CD4-positive, alpha-beta T cell treated with Interleukin-10 for 1 hour (primary cell): ENCODE measurements at places on chromosomes 3 and 15.

GRCh38 chr15:101698314-101698713 is 26.0 kb downstream of the TARS3 start:
- DNase-seq = no peak

DNA sequence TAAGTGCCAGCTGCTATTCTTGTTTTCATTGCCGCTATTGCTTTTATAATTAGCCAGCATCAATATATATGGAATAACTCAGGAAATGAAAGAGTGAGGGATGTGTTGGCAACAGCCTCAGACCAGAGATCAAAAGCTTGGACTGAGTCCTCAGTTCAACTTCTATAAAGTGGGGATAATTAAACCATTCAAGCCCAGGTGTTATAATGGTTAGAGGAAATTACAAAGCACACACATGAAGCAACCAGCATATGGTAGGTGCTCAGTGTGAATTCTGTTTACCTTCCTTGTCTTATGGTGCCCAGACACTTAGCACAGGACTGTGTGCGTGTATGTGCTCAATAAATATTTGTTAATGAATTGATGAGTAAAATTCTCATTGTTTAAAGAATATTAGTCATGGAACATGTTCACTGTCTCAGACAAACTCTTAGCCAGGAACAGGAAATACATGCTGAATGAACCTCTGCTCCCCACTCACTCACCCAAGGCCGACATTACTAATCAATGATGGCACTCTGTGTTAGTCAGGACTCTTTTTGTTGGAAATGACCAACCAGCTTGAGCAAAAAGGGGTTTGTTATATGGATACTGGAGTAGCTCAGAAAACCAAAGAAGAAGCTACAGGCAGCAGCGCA is 16.7 kb upstream of the CCDC174 start:
- no peak for DNase-seq

DNA sequence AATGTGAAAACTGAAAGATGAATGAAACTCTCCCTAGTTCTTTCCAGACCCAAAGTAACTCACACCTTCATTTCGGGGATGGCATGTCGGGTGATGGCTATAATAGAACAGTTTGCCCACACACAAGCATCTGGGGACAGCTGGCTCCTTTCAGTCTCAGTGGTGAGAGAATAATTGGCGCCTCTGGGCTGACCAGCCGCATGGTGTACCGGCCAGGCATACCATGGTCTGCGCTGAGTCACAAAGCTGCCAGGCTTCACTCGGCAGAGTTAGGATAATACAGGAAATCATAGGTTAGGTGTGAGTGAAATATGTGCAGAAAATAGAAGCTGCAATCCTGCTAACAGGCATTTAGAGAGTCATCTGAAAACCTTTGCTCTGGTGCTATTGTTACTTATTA is 80.4 kb upstream of the IGF1R start:
- DNase-seq = no peak

GRCh38 chr3:108907194-108907593 is 46.5 kb downstream of the GUCA1C start:
- no peak for DNase-seq

DNA sequence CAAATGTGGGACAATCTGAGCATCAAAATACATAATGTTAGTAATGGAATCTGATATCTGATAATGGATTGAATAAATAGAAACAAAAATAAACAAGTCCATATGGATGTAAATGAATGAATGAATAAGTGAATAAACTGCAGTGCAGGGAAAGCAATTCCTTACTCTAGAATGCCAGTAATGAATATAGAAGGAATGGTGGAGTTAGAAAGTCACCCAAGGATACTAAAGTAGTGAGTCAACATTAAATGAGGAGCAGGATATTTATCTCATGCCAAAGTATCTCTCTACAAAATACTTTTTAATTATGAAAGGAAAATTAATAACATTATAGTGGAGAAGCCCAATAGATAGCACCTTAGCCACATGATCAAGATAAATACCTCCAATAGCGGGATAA is 300.3 kb downstream of the FEZF2 start:
- no peak for DNase-seq

- no peak for DNase-seq
Measured at GRCh38 chr15:60551781-60552161, 72.8 kb upstream of the ICE2 start.

DNA sequence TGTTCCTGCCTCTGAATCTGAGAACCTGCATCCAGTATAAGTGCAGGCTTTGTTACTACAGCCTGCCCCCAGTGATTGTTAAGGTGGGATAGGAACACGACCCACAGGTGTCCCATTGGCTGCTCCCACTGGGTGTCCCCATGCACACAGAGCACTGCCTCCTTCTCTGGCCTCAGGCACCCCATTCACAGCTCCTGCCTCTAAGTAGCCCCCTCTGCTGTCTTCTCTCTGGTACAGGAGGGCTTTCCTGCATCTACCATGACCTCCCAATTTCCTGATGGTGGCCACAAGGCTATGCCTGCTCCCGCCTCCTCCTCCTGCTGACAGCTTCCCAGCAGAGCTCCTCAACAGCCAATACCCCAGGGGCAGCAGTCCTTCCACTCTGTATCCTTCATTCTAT is 238.6 kb upstream of the TMC3 start:
- DNase-seq = no peak

GRCh38 chr3:25428789-25429335 is 799 bp downstream of the RARB start:
- no peak for DNase-seq

GRCh38 chr3:61177450-61177849 is 73.8 kb downstream of the FHIT start:
- no peak for DNase-seq

DNA sequence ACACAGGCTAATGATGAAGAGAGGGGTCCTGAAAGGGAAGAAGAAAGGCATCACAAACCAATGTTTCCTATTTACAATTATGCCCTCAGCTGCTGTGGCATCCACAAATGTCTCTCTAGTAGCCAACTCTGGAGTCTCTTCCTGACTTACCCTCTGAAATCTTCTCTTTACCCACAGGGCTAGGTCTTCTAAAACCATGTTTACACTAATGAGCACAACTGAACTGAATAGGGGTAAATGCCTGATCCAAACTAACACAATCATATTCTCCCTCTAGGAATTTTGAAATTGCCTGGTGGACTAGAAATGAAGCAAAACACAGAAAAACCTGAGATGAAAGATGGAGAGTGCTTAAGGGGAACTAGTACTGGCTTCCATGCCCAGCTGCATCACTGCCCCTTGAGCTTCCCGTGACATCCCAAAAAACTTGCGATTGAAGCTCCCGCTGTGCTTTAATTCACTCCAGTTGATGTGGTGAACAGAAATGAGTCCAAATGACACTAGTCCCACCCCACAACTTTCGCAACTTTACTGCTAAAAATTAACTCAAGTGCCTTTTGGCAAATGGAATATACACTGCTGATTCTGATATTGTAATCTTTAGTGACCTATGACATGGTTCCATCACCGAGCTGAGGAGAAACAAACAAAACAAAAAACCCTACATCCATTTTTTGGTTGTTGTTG is 32.8 kb downstream of the CFAP20DC start:
- DNase-seq = no peak

DNA sequence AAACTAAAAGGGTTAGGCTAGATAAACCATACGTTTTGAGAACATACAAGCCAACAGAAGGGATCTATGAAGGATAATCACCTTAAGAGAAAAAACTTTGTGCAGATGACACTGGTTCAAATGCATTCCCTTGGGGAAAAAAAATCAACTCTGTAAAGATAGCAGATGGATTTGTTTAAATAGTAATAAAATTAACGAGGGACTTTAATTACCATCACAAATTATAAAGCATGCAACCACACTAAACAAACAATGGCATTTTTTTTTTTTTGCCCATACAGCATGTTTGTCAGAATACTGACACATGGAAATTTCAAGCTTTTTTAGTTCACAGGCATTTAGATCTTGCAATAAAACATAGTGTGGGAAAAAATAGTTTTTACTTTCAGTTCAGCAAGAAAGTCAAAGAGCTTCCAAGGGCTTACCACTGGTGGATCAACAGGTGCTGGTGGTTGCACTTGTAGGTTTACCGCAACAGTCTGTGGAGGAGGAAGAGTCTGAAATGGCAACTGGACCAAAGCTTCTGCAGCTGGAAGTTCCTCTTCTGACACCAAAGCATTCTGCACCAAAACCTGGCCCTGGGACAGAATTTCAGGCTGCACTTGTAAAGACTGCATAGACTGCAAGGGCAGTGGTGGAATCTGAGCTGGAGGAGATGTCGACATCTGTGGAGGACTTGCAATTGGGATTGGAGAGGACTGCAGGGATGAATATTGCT is 53.1 kb downstream of the PHC3 start:
- DNase-seq = peak; percentile 6

DNA sequence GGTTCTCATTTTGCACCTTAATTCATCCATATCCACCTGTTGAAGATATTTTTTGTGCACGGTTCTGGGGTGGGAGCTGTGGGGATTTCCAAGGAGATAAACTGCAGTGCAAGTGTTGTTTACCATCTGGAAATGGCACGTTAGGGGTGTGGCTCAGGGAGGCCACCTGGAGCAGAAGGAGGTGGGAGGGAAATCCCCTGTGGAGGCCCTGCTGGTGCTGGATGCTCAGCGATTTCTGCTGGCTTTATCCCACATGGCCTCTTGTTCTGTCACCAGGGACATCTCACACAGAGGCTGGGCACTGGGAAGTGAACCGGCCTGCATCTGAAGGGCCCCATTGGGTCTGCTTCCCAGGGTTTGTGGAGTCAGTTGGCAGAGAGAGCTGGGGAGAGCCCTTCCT is 24.3 kb downstream of the TRPM1 start:
- no peak for DNase-seq

DNA sequence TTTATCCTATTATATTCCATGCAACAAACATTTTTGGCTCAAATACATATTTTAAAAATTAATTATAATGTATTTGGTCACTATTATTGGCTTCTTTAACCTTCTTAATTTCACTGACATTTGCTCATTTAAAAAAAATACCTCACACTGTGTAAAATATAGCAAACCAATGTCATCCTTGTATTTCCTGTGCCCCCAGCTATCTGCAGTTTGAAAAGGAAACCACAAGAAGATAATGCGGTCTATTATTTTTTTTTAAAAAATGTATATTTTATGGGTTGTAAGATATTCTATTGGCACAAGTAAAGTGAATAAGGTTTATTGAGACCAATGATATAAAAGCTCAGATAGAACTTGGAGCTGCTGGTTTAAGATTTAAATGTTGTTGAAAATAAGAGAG is 904.2 kb downstream of the SI start:
- no peak for DNase-seq

DNA sequence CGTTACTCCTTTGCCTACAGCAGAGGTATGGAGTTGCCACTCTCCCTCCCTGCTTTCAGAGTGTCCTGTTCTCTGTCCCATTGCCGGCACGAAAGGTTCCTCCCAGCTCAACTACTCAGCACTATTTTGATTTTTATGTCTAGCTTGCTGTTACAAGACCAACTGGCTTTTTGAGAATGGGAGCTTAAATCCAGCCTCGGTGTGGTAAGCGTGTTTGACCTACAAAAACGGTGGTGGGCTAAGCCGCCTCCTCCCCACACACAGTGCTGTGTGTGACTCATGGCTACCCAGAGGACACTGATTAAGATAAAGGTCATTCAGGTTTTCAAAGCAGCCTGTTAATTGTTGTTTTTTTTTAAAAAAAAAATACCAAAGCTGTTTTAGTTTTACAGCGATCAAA is 64.5 kb downstream of the LRTM1 start:
- no peak for DNase-seq

- DNase-seq = no peak
Measured at GRCh38 chr15:70111203-70112073, 13.7 kb upstream of the TLE3 start.

- no peak for DNase-seq
Measured at GRCh38 chr15:96366526-96366877, 36.0 kb downstream of the NR2F2 start.

GRCh38 chr15:89143503-89144162 is 55.4 kb downstream of the ABHD2 start:
- peak; percentile 14 for DNase-seq

GRCh38 chr3:141602706-141603105 is 115.9 kb downstream of the RASA2 start:
- DNase-seq = no peak

DNA sequence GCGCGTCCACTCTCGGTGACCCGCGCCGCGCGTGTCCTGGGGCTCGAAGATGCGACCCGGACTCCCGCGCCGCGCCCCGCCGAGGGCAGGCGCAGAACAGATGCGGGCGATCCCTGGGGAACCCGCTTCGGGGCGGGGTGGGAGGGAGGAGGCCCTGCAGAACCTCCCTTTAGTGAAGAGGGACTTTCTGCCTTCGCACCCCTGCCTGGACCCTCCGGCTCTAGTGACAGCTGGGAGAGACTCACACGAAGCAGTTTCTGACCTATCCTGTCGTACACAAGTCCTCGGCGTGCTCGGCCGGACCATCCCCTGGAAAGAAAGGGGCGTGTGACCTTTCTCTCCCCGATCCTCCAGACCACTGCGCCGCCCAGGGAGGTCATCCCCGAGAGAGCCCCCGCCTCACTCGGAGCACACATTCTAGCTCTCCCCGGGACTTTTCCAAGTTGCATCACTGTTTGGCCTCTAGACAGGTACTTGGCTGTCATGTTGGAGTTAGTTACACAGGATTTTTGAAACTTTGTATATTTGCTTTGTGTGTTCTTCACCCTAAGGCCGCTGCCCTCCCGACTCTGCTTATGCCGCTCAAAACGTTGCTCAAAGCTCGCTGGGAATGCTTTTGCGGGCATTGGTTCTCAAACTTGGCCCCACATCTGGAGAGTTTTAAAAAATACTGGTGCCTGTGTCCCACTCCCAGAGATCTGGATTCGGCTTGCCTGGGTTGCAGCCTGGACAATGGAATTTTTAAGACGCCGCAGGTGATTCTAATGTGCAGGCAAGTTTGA is 582 bp downstream of the CGNL1 start:
- DNase-seq = no peak

GRCh38 chr3:132034486-132035464 is at the start of gene CPNE4:
Gene CPNE4 (minus strand): TSS chr3:132035014.
- peak; percentile 51 for DNase-seq

DNA sequence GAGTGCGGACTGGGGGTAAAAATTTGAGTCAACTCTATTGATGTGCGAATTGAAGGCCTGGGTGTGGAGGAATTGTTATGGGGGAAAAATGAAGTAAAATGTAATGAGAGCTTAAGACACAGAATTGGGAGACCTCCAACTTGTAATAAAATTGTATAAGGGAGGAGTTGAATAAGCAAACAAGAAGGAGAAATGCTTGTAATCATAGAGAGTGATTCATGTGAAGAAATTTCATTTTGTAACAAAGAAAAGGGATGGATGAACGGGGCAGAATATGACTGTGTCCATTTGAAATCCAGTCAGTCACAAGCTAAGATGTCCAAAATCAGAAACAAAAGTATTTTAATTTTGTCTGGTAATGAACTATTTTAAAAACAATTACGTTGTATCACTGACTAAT is 552.3 kb downstream of the NAALADL2 start:
- DNase-seq = no peak

DNA sequence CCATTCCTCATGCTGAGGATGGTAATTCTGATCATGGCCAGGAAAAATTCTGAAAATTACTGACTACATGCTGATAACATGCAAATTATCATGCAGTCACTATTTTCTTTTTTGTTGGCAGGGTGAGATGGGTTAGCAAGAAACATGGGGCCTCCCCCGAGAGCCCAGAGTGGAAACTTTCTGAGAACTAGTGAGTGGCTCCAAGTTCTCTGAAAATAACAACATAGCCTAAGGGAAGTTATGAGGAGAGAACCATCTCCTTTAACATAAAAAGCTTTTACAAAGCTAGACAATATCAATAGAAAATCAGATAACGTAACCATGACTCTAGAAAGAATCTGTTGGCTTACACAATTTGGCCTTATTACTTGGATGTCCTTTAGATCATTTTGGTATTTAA is 254.2 kb downstream of the PLOD2 start:
- no peak for DNase-seq
